ENCODE measurements at places on chromosomes 12 and 14.

DNA sequence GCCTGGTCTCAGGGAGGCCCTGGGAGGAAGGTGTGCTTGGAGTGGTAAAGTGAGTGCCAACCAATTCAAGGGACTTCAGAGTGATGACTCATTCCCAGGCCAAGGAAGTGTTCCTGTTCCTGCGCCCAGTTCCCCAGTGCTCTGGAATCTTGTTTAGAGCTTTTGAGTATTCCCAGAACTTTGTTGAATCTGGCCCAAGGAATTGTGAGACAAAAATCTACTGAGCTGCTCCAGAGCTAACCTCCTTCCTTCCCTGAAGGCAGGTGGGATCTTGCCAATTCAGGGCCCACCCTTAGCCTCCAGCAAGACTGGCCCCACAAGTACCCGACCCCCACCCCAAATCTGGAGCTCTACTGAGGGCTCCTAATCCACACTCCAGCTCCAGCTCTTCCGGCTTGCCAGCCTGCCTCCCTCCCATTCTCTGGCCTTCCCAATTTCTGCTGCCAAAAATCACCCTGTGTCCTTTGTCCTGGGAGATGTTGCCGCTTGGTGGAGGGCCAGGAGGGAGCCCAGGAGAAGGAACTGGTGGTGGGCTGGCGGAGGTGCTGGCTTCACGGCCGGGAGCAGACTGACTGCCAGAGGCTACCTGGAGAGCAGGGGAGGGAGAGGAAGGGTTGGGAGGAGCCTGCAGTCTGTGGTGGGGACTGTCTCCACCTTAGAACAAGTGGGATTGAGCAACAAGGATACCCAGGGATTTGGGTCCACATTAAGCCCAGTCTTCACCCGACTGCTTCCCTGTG lies 2.0 kb upstream of the ATN1 start:
- DNase-seq, result no peak

- no peak for DNase-seq
These were observed 1.0 kb downstream of the GMFB start for GRCh38 chr14:54487771-54488170.

DNA sequence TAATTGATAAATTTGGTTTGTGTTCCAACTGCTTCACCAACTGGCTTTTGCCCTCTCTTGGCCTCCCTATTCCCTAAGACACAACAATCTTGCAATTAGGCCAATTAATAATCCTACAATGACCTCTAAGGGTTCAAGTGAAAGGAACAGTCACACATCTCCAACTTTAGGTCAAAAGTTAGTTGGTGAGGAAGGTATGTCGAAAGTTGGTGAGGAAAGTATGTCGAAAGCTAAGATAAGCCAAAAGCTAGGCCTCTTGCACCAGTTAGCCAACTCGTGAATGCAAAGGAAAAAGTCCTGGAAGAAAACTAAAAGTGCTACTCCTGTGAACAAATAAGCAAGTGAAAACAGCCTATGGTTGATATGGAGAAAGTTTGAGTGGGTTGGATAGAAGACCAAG lies 32.6 kb downstream of the EGLN3 start:
- DNase-seq, result no peak

GRCh38 chr12:45368841-45369489 lies 153.1 kb downstream of the ANO6 start:
- no peak for DNase-seq

- DNase-seq, result no peak
These were observed 79.9 kb upstream of the CCDC91 start for GRCh38 chr12:28110329-28110728.

DNA sequence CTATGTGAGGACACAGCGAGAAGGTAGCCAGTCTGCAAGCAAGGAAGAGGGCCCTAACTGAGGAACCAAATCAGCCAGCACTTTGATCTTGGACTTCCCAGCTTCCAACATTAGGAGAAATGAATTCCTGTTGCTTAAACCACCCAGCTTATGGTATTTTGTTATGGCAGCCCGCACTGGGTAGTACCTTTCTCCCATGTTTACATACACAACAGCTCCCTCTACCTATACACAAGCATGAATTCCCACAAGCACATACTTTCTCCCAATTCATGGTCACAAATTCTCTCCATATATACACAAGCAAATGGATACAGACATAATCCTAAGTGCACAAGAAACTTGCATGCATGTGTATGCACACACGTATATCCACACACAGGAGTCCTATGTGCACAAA lies 7.4 kb downstream of the ITGB7 start:
- no peak for DNase-seq

GRCh38 chr12:59886131-59886733 lies 290.4 kb downstream of the SLC16A7 start:
- DNase-seq, result no peak

GRCh38 chr14:96136371-96137005 lies 68.2 kb upstream of the BDKRB2 start:
- DNase-seq, result peak; percentile 24

DNA sequence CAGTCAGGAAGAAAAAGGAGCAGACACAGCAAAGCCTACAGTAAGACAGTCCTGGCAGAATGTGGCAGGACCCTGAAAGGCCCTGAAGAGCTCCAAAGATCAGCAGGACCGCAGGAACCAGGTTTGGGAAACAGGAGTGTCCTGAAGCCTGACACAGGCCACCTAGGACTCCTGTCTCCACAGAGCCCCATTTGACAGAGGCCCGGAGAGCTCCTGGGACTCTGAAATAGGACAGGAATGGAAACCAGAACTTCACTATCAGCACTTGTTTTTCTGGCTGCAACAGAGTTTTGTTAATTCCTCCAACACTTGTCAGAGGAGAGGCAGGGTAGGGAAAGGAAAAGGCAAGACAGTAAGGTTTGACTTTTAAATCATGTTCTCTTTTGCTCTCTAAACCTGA lies 12.9 kb downstream of the STXBP6 start:
- DNase-seq, result no peak

GRCh38 chr12:42588524-42589464 lies 752 bp downstream of the PRICKLE1 start:
- DNase-seq, result peak; percentile 21

DNA sequence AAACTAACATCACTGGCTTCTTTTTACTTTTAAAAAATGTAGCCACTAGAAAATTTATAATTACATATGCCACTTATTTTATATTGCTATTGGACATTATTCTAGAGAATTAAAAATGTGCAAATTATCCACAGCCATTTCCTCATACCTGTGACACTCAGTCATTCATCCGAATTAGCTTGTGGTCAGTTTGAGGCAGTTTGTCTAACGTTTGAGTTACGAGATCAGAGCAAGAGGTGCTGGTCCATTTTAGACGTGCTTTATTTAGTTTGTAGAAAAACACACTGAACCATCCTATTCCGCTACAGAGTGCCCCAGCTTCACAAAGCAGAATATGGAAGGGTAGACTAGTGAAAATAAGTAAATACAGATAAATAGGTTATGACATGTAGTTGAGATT lies 513.0 kb downstream of the NRXN3 start:
- no peak for DNase-seq

DNA sequence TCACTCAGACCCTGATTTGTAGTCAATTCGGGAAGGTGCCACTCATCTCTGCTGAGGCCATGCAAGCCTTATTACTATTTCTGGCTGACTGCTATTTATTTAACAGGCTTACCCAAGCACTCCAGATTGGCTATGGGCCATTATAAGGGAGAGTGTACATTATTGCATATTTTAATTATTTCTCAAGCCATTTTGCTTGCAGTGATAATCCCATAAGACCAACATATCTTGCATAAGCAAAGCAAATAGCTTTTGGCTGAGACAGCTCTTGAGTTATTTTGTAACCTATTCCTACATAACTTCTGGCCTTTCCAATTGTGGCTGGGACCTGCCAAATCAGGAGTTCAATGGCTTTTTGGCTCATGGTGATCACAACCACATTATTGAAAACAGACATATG lies 509.6 kb upstream of the USP15 start:
- no peak for DNase-seq

DNA sequence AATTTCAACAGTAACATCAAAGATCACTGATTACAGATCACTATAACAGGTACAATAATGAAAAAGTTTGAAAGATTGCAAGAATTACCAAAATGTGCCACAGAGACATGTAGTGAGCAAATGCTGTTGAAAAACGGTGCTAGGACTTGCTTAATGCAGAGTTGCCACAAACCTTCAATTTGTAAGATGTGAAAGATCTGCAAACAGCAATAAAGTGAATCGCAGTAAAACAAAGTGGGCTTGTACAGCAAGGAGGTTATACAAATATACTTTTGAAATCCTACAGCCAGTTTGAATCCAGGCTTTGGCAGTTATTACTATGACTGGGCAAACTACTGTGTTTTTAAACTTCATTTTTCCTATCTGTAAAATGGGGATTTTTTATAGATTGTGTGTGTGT lies 1.0 kb upstream of the PLEKHA5 start:
- no peak for DNase-seq

GRCh38 chr14:67319142-67319541 lies 40.5 kb downstream of the ATP6V1D start:
- no peak for DNase-seq

DNA sequence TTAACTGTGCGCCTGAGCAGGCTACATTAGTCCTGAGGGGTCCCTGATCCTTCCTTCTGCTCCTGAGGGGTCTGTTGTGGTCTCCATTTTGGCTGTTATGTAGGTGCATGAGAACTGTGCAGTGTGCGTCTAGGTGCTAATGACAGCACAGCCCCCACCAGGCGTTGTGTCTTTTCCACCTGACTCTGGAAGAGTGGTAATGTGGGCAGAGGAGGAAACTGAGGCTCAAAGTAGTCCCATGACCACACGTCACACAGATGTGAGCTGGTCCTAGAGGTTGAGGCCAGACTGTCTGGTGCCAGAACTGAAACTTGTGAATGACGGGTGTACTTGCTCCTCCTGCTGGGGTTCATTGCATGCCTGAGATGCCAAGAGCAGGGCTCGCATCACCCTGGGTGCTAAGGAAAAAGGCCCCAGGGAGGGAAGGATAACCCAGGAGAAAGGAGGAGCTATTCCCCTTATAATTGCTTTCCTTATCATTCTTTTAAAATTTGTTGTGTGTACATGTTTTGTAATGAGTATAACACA lies 111.8 kb downstream of the SLC25A47 start:
- no peak for DNase-seq

DNA sequence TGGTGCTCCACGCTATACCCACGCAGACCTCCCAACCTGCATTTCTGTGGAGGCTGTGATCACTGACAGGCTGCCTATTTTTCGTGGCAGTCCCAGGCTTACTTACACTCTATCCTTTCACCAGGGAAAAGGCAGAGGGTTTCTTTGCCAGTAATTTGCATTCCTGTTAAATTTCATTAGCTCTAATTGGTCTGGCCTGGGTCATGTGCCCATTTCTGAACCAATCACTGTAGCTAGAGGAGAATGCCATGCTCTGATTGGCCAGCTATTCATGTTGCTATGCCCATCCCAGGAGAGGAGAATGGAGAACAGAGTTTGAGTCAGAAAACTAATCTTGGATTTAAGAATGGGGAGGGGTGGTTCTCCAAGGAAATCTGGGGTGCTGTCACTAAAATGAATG lies 43.2 kb upstream of the TUNAR start:
- DNase-seq, result no peak

- DNase-seq, result no peak
These were observed 158.4 kb upstream of the SFSWAP start for GRCh38 chr12:131552492-131552863.

GRCh38 chr12:52691076-52691840 lies 11.1 kb upstream of the KRT1 start:
- DNase-seq, result peak; percentile 73

GRCh38 chr12:800401-800800 lies 48.0 kb downstream of the WNK1 start:
- DNase-seq, result no peak

DNA sequence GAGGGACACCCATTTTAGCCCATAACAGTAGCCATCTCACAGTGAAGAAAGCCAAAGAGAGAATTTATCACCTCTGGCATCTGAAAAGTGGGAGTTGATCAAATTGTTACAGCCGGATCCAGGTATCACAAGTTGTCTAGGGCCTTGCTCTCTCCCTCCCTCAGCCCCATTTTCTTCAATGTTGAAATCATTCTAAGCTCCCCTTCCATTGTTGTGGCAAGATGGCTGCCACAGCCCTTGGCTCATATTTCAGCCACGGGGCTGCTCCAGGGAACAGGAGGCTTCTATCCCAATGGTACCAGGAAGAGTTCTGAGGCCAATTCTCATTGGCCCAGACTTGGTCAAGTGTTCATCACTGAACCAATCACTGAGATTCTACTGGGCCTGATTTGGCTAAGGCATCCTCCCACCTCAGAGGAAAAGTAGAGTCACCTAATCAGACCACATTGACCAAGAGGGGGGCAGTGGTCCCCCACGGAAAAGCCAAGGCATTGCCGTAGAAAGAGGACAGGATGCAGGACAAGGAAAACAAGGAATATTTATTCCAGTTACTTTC lies 106.2 kb downstream of the GPATCH2L start:
- no peak for DNase-seq

DNA sequence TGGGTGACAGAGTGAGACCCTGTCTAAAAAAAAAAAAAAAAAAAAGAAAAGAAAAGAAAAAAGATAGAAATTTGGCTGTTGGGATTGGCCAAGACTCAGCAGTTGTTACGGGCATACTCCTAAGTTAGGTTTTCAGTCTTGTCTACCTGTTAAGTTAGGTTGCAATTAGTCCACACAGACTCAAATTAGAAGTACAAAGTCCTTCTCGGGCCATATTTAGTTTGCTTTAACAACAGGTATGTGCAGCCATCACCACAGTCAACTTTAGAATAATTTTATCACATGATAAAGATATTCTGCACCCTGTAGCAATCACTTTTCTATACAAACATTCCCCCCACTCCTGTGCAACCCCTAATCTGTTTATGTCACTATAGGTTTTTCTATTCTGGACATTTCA lies 85.2 kb downstream of the WNK1 start:
- no peak for DNase-seq

DNA sequence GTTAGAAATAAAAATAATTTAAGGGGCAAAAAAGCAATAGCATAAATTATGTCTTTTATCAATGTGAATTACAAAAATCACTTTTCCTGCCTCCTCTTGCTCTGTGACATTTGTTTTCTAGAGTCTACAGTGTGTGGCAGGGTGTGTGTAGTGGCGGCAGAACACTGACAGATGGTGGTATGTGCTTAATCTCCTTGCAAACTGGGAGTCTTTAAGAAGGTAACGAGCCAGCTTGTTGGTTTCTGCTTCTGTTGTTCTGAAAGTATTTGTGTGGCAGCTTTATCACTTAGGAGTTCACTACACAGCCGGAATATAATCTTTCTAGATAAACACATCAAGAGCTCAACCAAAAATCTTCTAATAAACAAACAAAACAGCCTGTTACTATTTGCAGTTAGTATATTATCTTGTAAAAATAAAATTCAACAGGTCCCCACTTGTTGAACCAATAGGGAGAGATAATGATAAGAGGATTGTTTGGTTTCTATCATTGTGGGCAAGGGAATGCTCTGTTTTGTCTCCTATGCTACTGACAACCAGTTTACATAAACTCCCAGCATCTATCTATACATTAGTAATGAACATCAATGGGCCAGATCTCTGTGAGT lies 13.0 kb downstream of the CDKL1 start:
- no peak for DNase-seq

Measured in activated naive CD4-positive, alpha-beta T cell treated with anti-CD3 and anti-CD28 coated beads for 36 hours (primary cell).